Activated CD8-positive, alpha-beta memory T cell treated with anti-CD3 and anti-CD28 coated beads for 24 hours (primary cell): ENCODE measurements at places on chromosomes 11 and 22.

DNA sequence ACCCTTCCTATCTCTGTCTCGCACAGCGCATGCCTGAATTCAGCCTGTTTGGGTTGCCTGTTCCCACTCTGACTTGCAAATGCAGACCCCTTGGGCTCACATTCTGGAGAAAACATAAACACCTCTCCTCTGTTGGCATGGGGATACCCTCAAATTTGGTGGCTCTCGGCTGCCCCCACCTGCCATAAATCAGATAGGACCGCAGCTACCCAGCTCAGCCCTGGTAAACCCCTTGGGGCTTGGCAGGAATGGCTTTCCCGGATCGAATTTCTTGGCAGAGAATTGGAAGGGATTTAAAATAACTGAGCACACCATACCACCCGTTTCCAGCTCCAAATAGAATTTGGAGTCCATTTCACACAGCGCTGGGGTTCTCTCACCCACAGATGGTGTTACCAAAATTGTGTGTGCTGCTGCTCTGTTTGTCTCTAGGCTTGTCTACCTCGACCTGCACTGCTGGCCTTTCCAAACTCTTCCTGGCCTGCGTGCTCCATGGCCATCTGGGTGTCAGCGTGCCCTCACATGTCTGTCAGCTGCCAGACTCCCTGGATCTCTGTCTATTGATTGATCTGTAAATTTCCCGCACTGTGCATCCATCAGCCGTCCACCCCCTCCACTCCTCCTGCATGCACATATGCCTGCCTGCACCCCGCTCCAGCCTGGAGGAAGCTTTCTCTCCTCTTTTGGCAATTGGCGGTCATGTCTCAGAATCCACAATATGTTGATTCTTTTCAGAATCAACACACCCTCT, 134.0 kb downstream of the NTM start:
- DNase-seq = no peak

GRCh38 chr11:3085052-3085451, 27.8 kb upstream of the CARS1 start:
- no peak for DNase-seq

DNA sequence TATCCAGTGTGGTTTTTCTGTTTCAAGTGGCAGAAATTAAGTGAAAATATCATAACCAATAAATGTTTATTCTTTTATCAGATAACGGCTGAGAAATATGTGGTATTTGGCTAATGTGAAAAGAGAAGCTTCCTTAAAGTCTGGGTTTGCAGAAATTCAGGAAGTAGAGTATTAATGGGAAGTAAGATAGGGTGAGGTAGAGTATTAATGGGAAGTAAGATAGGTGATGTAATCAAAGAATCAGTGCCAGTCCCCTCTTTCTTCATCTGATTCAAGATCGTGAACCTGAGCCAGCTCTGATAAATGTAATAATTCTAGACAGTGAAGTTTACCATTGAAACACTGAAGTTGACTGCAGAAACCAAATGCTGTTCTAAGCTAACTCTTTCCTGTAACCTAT, 30.9 kb downstream of the TRPC6 start:
- DNase-seq = no peak

- DNase-seq = no peak
These were observed 6.0 kb downstream of the WNT11 start for GRCh38 chr11:76200006-76200940.

DNA sequence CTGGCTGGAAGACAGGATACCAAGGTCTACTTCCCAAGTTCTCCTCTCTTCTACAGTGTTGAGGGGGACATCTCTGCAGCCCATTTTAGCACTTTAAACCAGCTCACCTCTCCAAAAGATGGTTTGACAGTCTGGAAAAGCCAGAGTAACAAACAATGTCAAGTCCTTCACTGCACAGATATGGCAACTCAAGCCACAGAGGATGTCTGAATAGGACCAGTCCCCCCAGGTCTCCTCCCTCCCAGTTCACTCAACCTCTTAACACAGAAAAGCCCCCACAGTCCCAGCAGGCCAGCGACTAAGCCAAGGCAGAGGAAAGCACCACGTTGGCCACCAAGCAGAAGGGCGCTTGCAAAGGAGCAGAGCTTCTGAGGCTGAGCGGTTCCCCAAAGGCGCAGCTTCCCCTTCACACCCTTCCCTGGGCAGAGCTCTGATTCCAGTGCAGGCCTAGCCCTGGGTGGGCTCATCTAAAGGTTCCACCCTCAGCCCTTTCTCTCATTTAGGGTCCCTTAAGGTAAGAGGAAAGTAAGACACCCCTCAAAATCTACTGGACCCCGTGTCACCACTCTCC, 62.7 kb downstream of the PAK1 start:
- DNase-seq = no peak

GRCh38 chr11:117613521-117613920, 183.5 kb downstream of the DSCAML1 start:
- DNase-seq = no peak

- DNase-seq = no peak
These were observed 55.8 kb downstream of the CCDC34 start for GRCh38 chr11:27307232-27307631.

DNA sequence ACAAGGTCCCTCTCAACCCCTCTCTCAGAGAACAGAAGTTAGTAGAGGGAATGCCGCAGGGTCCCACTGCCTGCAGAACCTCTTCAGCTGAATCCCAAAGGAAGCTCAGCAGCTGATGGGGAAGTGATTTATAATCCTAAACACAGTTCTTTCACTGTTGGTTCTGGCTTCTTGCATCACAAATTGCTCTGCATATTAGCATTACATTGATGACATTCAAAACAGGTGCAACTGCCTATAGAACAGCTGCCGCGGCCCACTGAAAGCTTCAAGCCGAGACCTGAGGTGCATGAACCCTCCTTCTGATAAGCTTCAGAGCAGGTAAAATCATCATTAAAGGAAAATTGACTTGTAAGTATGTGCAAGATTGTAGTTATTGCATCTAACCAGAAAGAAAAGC, 75.2 kb upstream of the KIRREL3 start:
- DNase-seq = no peak

GRCh38 chr11:57340039-57340615, 2.0 kb downstream of the P2RX3 start:
- DNase-seq = no peak

DNA sequence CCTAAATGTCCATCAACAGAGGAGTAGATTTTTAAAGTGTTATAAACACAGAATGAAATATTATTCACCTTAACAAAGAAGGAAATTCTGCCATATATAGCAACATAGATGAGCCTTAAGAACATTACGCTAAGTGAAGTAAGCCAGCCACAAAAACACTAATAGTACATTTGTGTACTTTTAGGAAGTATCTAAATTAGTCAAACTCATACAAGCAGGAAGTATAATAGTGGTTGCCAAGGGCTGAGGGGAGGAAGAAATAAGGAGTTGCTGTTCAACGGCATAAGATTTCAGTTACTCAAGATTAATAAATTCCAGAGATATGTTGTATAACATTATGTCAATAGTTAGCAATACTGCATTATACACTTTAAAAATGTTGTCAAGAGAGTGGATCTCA, 181.7 kb upstream of the ZC3H12C start:
- no peak for DNase-seq

- no peak for DNase-seq
These were observed 154.6 kb downstream of the MYO18B start for GRCh38 chr22:25896592-25896991.

- no peak for DNase-seq
These were observed 1.3 kb downstream of the UNC93B1 start for GRCh38 chr11:68002575-68002937.

DNA sequence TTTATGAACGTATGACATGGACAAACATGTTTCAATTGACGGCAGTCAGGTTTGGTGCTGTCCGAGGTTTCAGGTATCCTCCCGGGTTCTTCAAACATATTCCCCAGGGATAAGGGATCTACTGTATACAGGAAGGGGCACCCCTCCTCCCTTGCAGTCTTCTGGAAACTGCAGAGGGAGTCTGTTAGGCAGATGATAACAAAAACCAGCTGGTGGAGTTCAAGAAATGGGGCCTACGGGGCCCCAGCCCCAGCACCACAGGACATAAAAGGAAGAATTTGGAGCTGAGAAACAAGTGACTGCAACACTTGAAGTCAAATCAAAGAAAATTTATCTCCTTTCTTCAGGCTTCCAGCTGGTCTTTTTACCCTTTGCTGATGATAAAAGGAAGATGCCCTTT, 32.1 kb downstream of the SNU13 start:
- DNase-seq = no peak

DNA sequence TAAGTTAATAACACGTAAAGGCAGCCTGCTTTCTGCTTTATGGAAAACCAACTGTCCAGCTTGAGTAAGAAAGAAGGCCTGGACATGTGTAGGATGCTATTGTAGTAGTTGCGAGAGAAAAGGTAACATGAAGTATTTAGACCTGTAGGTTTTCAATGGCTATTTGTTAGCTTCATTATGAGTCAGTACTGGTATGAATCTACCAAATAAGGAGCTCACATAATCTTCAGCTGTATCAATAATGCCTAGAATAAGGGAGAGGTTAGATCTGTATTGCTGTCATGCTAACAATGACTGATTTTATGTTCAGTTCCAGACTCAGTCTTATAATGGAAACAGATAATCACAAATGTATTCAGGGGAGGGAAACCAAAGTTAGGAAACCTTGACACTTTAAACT, 550.3 kb downstream of the CNTN5 start:
- DNase-seq = no peak
